ENCODE measurements at places on chromosomes 2 and 18.
A peak's percentile ranks its signal among the peaks of the same experiment; 100 is the strongest.

DNA sequence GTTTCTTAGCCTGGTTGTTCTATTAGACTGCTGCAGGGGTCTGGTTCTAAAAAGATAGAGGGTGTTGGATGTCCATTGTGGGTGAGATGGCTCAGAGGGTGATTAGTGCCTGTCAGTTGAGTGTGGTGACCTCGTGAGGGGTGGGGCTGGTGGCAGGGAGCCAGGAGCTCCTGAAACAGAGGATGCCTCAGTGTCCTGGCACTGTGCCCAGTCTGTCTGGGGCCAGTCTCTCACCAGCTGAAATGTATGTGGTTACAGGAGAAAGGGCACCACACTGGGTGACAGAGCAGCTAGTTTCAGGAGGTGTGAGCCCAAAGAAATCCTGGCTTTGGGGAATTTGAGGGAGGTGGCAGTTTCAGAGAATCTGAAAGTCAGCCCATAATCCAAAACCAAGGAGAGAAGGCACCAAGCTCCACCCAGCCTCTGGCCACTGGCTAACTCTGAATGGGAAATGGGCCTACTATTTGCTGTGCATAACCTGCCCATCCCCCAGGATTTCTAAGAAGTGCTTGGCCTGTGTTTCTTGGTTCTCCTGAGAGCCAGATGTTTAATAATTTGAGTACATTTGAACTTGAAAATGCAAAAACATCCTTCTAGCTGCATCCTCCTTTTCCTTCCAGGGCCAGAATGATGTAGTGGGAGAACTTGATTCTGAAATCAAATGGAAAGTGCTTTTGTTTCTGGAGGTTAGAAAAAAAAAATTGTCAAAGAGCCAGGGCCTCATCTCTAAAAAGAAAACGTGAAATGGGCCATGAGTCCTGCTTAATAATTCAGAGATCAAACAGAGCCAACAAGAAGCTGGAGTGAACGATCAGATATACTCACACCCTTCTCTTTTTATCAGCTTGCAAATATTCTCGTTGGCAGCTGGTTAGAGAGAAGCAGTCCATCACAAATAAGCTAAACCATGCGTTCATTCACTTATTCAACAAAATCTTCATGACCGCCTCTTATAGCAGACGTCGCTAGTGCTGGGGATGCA lies 92.3 kb downstream of the B3GNT2 start:
- peak; percentile 29 for DNase-seq

DNA sequence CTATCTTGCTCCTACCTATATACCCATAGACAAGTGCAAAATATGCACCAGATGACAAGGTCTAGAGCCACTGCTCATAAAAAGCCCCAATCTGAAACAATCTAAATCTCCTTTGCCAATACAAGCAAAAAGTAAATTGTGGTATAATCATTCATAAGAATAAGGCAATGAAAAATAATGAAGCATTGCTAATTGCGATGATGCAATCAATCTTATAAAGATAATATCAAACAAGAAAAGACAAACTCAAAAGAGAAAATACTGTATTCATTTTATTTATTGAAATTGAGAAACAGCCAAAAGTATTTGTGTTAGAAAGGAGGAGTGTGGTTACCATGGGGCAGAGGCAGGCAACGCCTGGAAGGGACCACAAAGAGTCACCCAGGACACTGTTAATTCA lies 175.9 kb upstream of the GYPC start:
- no peak for DNase-seq

GRCh38 chr2:50571278-50571677 lies 460.7 kb downstream of the NRXN1 start:
- DNase-seq = no peak

DNA sequence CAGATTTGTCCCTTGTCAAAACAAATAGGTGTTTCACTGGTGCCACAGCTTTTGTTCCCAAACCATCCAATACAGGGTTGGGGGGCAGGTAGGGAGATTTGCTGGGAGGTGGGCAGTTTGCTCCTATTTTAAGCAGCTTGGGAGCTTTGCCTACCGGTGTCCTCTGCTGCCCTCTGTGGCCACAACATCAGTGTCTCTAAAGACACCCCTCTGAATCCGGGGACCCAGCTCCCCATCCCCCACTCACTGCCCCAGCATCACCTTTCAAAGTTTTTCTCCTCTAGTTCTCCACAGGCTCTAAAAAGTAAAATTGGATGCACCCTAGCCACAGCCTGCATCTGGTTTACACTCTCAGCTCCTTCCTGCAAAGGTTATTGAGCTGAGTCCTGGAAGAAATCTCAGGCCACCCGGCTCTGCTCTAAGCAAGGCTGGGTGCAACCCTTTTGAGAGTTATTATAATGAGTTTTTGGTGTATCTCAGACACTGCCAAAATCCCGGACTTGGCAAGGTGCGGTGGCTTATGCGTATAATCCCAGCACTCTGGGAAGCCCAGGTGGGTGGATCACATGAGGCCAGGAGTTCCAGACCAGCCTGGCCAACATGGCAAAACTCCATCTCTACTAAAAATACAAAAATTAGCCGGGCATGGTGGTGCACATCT lies 2.9 kb upstream of the EPAS1 start:
- no peak for DNase-seq

GRCh38 chr2:221792971-221793521 lies 220.9 kb upstream of the EPHA4 start:
- no peak for DNase-seq
